ENCODE measurements at places on chromosomes 4 and X. TPM values are rescaled to one million over a fixed set of nuclear protein-coding genes. Genes with fewer than 3 reads are reported as not detected.
A peak's percentile ranks its signal among the peaks of the same experiment; 100 is the strongest.

MBTPS2 gene
- total RNA-seq: 23.2 TPM

HMX1 gene
- total RNA-seq: 0.15 TPM

SNCA gene
- total RNA-seq: 2.6 TPM

SLC25A14 gene
- 19.3 TPM for total RNA-seq

- no peak overlapping the region for H3K27ac ChIP-seq
- peaks cover 7% of the 10 kb centered on the region for H3K4me1 ChIP-seq
- H3K36me3 ChIP-seq: no peaks in the 10 kb centered on the region
- no peaks in the 10 kb centered on the region for H3K27me3 ChIP-seq
These were observed 88.6 kb upstream of the FRMPD3 start for GRCh38 chrX:107360788-107361360.

BEX2 gene
- total RNA-seq: 49.4 TPM

- H3K36me3 ChIP-seq: no peaks in the 10 kb centered on the region
- peaks cover 10% of the 10 kb centered on the region for H3K27me3 ChIP-seq
- DNase-seq: no peak
- no peak overlapping the region for H3K27ac ChIP-seq
- H3K4me1 ChIP-seq: no peaks in the 10 kb centered on the region
These were observed 55.8 kb upstream of the SORBS2 start for GRCh38 chr4:185867770-185868169.

- H3K4me1 ChIP-seq: peaks cover 28% of the 10 kb centered on the region
- H3K27me3 ChIP-seq: no peaks in the 10 kb centered on the region
- no peak for DNase-seq
These were observed 110.4 kb downstream of the AFF1 start for GRCh38 chr4:87045234-87045558.

- H3K4me1 ChIP-seq: peaks cover 15% of the 10 kb centered on the region
- peaks cover 14% of the 10 kb centered on the region for H3K36me3 ChIP-seq
- peak overlapping the region; percentile 94 for H3K27ac ChIP-seq
- peak; percentile 60 for DNase-seq
- H3K27me3 ChIP-seq: peaks cover 52% of the 10 kb centered on the region
These were observed 618 bp downstream of the RBBP7 start for GRCh38 chrX:16869393-16870094.

SH3TC1 gene
- 0.71 TPM for total RNA-seq

TMPRSS11F gene
- total RNA-seq: not detected

- no peak overlapping the region for H3K27ac ChIP-seq
- H3K36me3 ChIP-seq: no peaks in the 10 kb centered on the region
- H3K4me1 ChIP-seq: peaks cover 25% of the 10 kb centered on the region
These were observed 113.6 kb upstream of the ADRA2C start for GRCh38 chr4:3652586-3652985.

ZAR1 gene
- 0.28 TPM for total RNA-seq

DNA sequence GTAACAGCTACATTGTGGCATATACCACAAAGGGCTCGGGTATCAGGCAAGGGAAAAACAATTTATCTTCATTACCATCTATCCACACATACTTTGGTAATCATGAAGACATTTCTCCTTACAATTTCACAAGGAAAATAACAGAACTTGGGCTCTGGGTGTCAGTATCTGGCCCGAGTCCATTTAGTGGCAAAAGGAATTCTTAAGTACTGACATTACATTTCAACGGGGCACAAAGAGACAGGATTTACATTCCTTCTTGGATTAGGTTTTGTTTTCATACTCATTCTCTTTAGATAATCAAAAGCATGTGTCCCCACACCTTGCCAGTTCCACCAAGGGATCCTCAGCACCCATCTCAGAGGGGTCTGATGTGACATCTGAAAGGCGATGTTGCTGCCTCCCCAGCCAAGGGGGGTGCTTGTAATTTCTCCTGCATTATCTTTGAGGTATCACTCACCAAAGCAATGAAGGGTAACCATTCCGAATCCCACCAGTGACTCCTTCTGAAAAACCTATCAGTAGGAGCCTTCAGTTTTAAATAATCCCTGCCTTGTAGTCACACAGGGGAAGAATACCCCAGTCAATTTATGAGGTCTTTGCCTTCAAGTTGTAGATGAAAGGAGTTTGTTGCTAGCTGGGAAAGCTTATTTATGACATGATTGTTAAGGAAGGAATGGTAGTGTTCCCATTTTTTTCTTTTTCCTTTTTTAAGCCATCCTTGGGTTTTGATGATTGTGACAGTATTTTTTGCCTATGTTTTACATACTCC, 118.6 kb downstream of the PALLD start:
- H3K4me3 ChIP-seq: no peak overlapping the region
- peak overlapping the region; percentile 31 for H3K27ac ChIP-seq
- H3K4me1 ChIP-seq: peaks cover 47% of the 10 kb centered on the region
- no peaks in the 10 kb centered on the region for H3K36me3 ChIP-seq

GRCh38 chr4:21209860-21210259, 509.6 kb downstream of the PACRGL start:
- H3K36me3 ChIP-seq: no peaks in the 10 kb centered on the region
- DNase-seq: no peak
- no peaks in the 10 kb centered on the region for H3K27me3 ChIP-seq

DNA sequence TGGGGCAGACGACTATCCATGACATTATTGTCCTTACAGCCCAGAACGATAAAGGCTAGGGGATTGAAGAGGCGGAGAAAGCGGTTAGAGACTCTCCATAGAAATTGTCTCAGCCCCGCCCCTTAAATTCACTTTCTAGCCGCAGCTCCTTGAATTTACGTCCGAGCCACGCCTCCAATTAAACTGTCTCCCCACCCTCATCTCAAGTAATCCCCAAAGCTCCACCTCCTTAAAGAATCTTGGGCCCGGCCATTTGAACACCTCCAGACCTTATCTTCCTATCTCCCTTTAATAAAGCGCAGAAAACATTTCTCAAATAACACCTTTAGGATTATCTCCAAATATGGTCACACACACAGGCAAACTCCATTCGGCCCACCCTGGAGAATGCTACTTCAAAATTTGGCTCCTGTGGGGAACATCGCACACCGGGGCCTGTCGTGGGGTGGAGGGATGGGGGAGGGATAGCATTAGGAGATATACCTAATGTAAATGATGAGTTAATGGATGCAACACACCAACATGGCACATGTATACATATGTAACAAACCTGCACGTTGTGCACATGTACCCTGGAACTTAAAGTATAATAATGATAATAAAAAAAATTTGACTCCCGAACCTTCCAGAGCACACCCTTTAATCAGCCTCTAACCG, 7.2 kb upstream of the MAGIX start:
- peak overlapping the region; percentile 44 for H3K4me3 ChIP-seq
- no peaks in the 10 kb centered on the region for H3K4me1 ChIP-seq
- peak overlapping the region; percentile 94 for H3K27ac ChIP-seq
- no peaks in the 10 kb centered on the region for H3K27me3 ChIP-seq
- no peaks in the 10 kb centered on the region for H3K36me3 ChIP-seq

ARHGEF38 gene
- total RNA-seq: not detected

SERPINA7 gene
- total RNA-seq: not detected

SLC25A31 gene
- total RNA-seq: not detected

- H3K4me1 ChIP-seq: no peaks in the 10 kb centered on the region
- DNase-seq: no peak
- no peaks in the 10 kb centered on the region for H3K27me3 ChIP-seq
- no peak overlapping the region for H3K4me3 ChIP-seq
These were observed 4.7 kb downstream of the USP51 start for GRCh38 chrX:55484948-55485347.

GAGE1 gene
- not detected for total RNA-seq

C4orf36 gene
- total RNA-seq: 3.1 TPM

DNA sequence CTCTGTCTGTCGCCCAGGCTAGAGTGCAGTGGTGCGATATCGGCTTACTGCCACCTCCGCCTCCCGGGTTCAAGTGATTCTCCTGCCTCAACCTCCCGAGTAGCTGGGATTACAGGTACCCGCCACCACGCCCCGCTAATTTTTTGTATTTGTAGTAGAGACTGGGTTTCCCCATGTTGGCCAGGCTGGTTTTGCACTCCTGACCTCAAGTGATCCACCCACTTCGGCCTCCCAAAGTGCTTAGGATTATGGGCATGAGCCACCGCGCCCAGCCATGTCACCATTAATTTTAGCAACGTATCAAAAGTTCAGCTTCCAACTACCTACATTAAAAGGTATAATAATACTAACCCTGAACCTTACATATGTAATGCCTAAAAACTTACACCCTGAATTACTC, 940 bp upstream of the UTP3 start:
- H3K27ac ChIP-seq: peak overlapping the region; percentile 84
- no peaks in the 10 kb centered on the region for H3K27me3 ChIP-seq
- peak overlapping the region; percentile 90 for H3K4me3 ChIP-seq
- no peaks in the 10 kb centered on the region for H3K36me3 ChIP-seq
- H3K4me1 ChIP-seq: peaks cover 12% of the 10 kb centered on the region
- no peak for DNase-seq

DNA sequence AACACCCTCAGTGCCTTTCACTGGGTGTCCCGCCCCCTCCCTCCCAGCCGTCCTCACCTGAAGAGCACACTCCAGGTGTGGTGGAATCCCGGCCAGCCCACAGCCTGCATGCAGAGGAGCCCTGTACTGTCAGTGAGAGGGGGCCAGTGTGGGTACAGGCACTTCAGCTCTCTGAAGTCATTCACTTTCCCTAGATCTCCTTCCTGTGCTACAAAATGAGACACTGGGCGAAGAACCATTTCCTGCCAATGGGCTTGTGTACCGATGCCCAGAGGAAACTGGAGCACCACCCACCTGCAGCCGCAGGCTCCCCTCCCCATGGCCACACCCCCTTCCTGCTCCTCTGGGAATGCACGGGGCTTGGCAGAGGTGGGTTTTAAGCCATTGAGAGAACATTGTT, 73.9 kb upstream of the C4orf50 start:
- no peak overlapping the region for H3K4me3 ChIP-seq
- no peak overlapping the region for H3K27ac ChIP-seq
- H3K4me1 ChIP-seq: no peaks in the 10 kb centered on the region
- H3K36me3 ChIP-seq: no peaks in the 10 kb centered on the region
- DNase-seq: no peak

FAM184B gene
- 0.15 TPM for total RNA-seq

UXT gene
- 110 TPM for total RNA-seq

DNA sequence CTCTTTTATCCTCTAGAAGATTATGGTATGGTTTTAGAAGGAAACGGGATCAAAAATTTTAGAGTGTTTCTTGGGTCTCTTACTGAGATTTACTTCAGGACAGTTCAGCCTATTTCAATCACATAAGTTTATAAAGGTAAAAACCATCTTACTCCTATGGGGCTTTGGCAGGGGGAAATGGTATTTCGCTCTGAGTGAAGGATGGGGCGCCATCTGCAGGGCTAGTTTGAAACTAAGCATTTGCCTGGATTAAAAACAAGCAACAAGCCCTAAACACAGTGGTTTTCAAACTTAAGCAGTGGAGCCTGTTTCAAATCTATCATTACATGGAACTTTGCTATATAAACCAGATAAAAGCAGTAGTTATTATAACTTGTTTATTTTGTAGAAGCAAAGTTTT, 361.5 kb upstream of the FMR1 start:
- no peaks in the 10 kb centered on the region for H3K4me1 ChIP-seq
- no peak overlapping the region for H3K4me3 ChIP-seq
- H3K27ac ChIP-seq: no peak overlapping the region
- no peaks in the 10 kb centered on the region for H3K27me3 ChIP-seq
- no peaks in the 10 kb centered on the region for H3K36me3 ChIP-seq

DNA sequence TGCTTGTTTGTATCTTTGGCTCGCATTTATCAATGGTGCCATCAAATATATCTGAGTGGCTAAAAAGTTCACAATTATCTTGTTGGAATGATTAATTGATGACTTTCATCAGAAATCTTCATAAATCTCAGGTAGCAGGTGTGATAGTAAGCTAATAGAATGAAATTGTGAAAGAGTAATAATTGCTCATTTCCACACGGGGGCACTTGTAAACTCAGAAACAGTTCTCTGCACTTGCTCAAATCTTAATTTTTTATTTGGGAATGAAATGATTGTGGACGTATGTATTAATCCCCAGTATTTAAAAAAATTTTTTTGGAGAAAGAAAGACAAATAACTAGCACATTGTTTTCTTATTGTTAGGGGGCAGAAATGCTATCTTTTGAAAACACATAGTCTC, 132.8 kb downstream of the DTHD1 start:
- H3K36me3 ChIP-seq: no peaks in the 10 kb centered on the region
- H3K4me3 ChIP-seq: no peak overlapping the region
- H3K4me1 ChIP-seq: no peaks in the 10 kb centered on the region
- no peaks in the 10 kb centered on the region for H3K27me3 ChIP-seq
- no peak for DNase-seq
- H3K27ac ChIP-seq: no peak overlapping the region

DAPP1 gene
- total RNA-seq: not detected

GRCh38 chrX:110699109-110699508, 96.5 kb downstream of the CHRDL1 start:
- H3K4me1 ChIP-seq: no peaks in the 10 kb centered on the region
- H3K27ac ChIP-seq: no peak overlapping the region
- DNase-seq: no peak
- H3K4me3 ChIP-seq: no peak overlapping the region
- no peaks in the 10 kb centered on the region for H3K36me3 ChIP-seq
- H3K27me3 ChIP-seq: peaks cover 3% of the 10 kb centered on the region

- peak overlapping the region; percentile 53 for H3K4me3 ChIP-seq
- DNase-seq: no peak
- peak overlapping the region; percentile 82 for H3K27ac ChIP-seq
- peaks cover 12% of the 10 kb centered on the region for H3K27me3 ChIP-seq
These were observed 561 bp downstream of the IRAK1 start for GRCh38 chrX:154019061-154019621.

IQSEC2 gene
- total RNA-seq: 8.1 TPM

- peak within 1 kb of the TSS; percentile 43 for H3K4me3 ChIP-seq
- no peaks in the 10 kb centered on the region for H3K36me3 ChIP-seq
- H3K27me3 ChIP-seq: no peaks in the 10 kb centered on the region
These were observed at the start of gene RASL11B for GRCh38 chr4:52861879-52862616. Gene RASL11B, plus strand, starts transcription at chr4:52862317. Its CDS starts 191 bp downstream, at chr4:52862508.

DNA sequence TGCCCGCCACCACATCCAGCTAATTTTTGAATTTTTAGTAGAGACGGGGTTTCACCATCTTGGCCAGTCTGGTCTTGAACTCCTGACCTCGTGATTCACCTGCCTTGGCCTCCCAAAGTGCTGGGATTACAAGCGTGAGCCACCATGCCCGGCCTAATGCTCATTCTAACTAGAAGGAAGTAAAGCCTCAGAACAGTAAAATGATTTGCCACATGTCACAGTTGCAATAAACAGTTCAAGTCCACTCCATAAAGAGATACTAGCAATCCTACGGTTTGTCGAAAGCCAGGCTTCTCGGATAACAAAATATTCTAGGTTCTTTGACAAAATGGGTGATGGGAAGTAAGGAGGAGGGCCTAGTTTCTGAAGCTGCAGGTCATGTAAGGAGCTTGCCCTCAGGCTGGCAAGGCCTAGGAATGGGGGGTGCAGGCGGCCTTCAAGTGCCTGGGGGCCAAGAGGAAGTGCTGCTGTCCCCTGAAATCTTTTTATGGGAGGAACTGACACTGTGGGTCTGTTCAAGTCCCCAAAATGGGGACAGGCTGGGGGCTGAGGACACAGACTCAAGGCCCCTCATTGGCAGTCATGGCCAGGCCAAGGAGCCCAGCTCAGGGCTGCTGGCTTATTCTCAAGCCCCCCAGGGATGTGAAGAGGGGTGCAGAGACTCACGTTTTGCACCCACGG, 31.8 kb upstream of the ACSL1 start:
- H3K4me1 ChIP-seq: no peaks in the 10 kb centered on the region
- no peaks in the 10 kb centered on the region for H3K27me3 ChIP-seq
- H3K4me3 ChIP-seq: no peak overlapping the region
- DNase-seq: no peak
- no peaks in the 10 kb centered on the region for H3K36me3 ChIP-seq

- no peak overlapping the region for H3K4me3 ChIP-seq
- H3K36me3 ChIP-seq: no peaks in the 10 kb centered on the region
- no peaks in the 10 kb centered on the region for H3K27me3 ChIP-seq
- no peaks in the 10 kb centered on the region for H3K4me1 ChIP-seq
- DNase-seq: no peak
- H3K27ac ChIP-seq: no peak overlapping the region
These were observed 26.2 kb downstream of the ZNF330 start for GRCh38 chr4:141246683-141247429.
